Breast epithelium (tissue), 4 donors: ENCODE measurements at places on chromosomes 3 and 15.

DNA sequence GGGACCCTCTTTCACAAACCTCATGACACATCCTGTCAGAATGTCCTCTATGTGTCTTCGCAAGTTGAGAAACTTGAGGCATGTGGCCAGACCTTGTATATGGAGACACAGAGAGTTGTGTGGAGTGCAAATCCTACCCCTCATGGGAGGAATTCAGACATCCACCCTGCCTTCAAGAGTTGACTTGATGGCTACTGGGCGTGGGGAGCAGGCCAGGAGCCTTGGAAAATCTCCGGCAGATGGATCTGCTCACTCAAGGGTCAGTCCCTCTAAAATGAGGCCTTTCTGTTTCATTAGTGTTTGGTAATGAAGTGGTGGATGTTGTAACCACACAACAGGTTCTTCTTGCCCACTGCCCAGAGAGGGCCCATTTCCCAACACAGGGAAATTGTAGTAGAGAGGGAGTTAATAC is 79.0 kb downstream of the ASB7 start:
- H3K4me3 ChIP-seq = no peak overlapping the region
- DNase-seq = no peak
- no peaks in the 10 kb centered on the region for H3K4me1 ChIP-seq
- no peak overlapping the region for H3K27ac ChIP-seq
- no peaks in the 10 kb centered on the region for H3K27me3 ChIP-seq
- no peaks in the 10 kb centered on the region for H3K36me3 ChIP-seq

- no peak for DNase-seq
- no peaks in the 10 kb centered on the region for H3K36me3 ChIP-seq
- no peaks in the 10 kb centered on the region for H3K27me3 ChIP-seq
- no peak overlapping the region for H3K27ac ChIP-seq
- H3K4me3 ChIP-seq = no peak overlapping the region
- no peaks in the 10 kb centered on the region for H3K4me1 ChIP-seq
These were observed 357.2 kb downstream of the PDCD6IP start for GRCh38 chr3:34155666-34156065.

- H3K36me3 ChIP-seq = no peaks in the 10 kb centered on the region
- no peaks in the 10 kb centered on the region for H3K27me3 ChIP-seq
- no peak overlapping the region for H3K27ac ChIP-seq
- H3K4me1 ChIP-seq = no peaks in the 10 kb centered on the region
- H3K4me3 ChIP-seq = no peak overlapping the region
- no peak for DNase-seq
These were observed 126.8 kb downstream of the IL20RB start for GRCh38 chr3:137084586-137084985.

DNA sequence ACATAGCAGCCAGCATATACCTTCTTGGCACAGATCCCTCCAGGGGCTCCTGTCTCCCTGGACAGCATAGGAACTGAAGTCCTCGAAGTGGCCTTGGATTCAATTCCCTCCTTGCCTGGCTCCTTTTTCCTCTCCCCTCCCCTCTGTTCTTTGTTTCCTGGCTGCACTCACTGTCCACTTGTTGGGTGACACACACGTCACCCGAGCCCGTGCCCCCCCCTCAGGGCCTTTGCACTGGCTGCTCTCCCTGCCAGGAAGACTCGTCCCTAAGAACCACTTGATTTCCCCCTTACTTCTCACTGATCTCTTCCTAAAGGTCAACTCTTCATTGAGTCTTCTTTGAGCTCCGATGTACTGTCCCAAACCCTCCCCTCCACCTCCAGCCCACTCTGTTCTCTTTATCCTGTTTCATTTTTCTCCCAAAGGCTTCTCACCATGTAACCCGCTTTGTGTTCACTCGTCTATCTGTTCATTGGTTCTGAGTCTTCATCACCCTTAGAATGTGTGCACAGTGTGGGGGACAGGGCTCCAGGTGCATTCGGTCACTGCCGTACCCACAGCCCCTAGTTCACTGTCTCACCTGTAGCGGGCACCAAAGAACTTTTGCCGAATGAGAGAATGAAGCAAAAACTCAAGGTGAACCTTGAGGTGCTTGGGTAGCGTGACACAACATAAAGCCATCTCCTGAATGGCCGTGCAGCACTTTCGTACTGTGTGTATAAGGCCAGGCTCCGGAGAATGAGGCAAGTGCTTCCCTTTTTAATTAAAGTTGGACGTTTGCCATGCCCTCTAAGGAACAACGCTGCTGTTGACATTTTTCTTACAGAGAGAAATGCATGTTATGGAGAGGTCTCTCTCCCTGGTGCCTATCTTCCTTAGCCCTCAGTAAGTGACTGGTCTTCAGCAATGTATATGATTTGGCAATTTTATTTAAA is 74.0 kb downstream of the CHRNA7 start:
- H3K27me3 ChIP-seq = no peaks in the 10 kb centered on the region
- no peak for DNase-seq
- H3K27ac ChIP-seq = no peak overlapping the region
- H3K36me3 ChIP-seq = no peaks in the 10 kb centered on the region
- no peak overlapping the region for H3K4me3 ChIP-seq
- H3K4me1 ChIP-seq = no peaks in the 10 kb centered on the region

GRCh38 chr3:168801794-168802193 is 706.1 kb upstream of the GOLIM4 start:
- H3K27ac ChIP-seq = no peak overlapping the region
- DNase-seq = no peak
- H3K4me1 ChIP-seq = no peaks in the 10 kb centered on the region
- H3K36me3 ChIP-seq = no peaks in the 10 kb centered on the region
- H3K27me3 ChIP-seq = no peaks in the 10 kb centered on the region

- no peaks in the 10 kb centered on the region for H3K4me1 ChIP-seq
- peak overlapping the region; percentile 96 for H3K27ac ChIP-seq
- no peak overlapping the region for H3K4me3 ChIP-seq
- H3K27me3 ChIP-seq = no peaks in the 10 kb centered on the region
These were observed 576 bp downstream of the LRRFIP2 start for GRCh38 chr3:37173806-37174205.

- H3K27me3 ChIP-seq = no peaks in the 10 kb centered on the region
- no peak overlapping the region for H3K4me3 ChIP-seq
- H3K27ac ChIP-seq = no peak overlapping the region
- H3K36me3 ChIP-seq = no peaks in the 10 kb centered on the region
- H3K4me1 ChIP-seq = no peaks in the 10 kb centered on the region
These were observed 101.0 kb downstream of the CADPS start for GRCh38 chr3:62774221-62774620.
